ENCODE measurements at places on chromosomes 1 and 21. TPM values are rescaled to one million over a fixed set of nuclear protein-coding genes. Genes with fewer than 3 reads are reported as not detected.
A peak's percentile ranks its signal among the peaks of the same experiment; 100 is the strongest.

The AGT gene
- total RNA-seq: 505 TPM

DNA sequence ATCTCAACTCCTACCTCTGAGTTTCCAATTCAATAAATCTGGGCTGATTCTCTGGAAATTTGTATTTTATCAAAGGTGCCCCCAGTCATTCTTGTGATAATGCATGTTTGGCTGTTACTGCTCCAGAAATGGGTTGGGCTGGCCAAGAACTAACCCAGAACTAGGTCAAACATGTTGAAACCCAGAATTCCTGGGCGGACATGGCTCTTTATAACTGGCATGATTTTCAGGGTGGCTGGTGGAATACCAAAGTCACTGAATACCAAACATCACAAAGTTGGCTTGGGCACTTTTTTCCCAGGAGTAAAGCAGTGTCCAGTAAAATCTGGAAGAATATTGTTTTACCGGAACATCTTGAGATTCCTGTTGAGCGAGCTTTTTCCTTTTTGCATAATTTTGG is 89.4 kb upstream of the S1PR1 start:
- DNase-seq: no peak

- DNase-seq: no peak
Measured at GRCh38 chr1:11923827-11924113, 2.5 kb downstream of the KIAA2013 start.

DNA sequence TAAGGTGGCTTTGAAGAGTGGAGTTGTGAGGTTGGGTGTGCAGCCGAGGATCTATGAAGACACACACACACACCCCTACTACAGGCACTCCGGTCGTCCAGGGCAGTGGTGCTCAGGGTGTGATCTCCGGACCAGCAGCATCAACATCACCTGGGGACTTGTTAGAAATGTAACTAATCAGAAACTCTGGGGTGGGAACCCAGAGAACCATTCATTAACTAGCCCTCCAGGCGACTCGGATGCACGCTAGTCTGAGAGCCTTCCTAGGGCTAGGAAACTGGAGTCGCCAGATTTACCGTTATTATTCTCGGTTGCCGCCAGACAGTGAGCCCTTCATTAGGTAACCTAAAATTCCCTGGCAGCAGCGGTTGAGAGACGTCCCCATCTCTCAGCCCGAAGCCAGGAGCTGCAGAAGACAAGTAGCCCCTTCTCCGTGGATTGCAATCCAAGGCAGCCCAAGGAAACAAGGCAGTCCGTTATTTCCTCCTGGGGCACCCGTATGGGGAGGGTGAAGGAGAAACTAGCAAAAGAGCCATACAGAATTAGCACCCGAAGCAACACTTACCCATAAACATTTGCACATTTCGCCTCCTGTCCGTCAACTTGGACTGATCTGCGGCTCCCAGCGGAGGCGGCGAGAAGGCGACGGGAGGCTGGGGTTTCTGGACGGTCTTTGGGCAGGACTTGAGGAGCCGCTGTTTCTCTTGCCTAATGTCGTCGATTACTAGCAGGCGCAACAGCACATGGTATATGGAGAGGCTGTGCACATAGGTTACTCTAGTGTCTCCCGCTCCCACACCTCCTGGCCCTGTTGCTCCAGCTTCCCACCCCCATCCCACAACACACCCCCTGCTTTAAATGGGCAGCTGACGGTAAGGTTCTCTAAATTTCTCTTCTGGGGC is 2.9 kb upstream of the CCN1 start:
- peak; percentile 65 for DNase-seq

DNA sequence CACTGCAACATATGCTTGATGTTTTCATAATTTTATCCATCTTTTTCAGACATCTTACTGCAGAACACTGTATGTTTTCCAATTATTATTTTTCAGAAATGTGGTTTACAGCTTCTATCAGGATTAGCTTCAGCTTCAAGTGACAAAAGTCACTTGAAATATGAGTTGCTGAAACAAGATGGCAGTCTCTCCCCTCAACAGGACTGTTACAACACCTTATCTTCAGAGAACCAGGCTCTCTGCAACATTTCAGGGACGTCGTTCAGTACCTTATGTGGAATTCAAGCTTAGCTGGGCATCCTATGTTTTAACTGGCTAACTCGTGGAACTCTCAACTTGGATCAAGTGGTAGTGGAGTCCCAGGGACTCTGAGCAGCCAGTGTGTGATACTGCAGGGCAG is 2.0 kb upstream of the UBE2G2 start:
- no peak for DNase-seq

- DNase-seq: no peak
Measured at GRCh38 chr1:12745126-12745991, 641 bp upstream of the CFAP107 start.

GRCh38 chr1:197441999-197442414 is 174.0 kb downstream of the CRB1 start:
- DNase-seq: peak; percentile 34

- DNase-seq: no peak
Measured at GRCh38 chr1:1517973-1518620, 6.1 kb downstream of the ATAD3A start.

Measured in hepatocyte (in vitro differentiated cells).